8988T (cell line): ENCODE measurements at places on chromosomes 7 and 10.
A peak's percentile ranks its signal among the peaks of the same experiment; 100 is the strongest.

DNA sequence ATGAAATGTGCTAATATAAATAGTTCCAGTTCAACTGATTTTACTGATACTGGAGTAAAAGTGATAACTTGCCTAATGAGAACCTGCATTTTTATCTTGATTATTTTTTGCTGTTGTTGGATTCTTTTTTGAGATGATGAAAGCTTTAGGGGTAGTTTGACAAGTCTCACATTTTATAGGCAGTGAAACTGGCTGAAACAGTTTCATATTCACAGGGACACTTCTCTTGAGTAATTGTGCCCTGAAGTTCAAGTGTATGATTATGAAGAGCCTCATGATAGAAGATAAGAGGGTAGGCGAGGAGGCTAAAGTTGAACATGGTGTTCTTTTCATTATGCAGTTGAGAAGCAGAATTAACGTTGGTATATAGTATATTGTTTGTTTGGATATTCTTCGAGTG lies 5.1 kb downstream of the AUTS2 start:
- DNase-seq, result no peak

- DNase-seq, result peak; percentile 56
These were observed 67.3 kb upstream of the KLF6 start for GRCh38 chr10:3852147-3852904.

- DNase-seq, result no peak
These were observed 345.0 kb downstream of the SEMA3D start for GRCh38 chr7:84841809-84842208.

DNA sequence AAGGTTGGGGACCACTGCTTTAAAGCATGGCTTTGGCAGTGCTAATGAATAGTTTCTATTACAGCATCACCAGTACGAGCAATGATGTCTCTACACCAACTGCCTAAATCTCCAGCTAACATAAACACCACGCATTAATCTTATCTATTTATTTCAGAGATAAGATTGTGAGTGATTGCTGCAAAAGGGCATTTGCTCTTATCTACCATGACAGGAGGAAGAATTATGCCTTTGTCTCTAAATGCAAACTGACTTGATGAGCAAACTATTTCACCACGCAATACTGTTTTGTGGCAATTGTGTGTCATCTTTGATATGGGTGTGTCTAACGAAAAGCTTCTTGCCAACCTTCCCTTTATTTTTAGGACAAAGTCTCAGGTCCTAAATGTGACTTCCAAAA lies 684.9 kb downstream of the SORCS1 start:
- no peak for DNase-seq

GRCh38 chr7:139730746-139731612 lies 46.8 kb downstream of the HIPK2 start:
- DNase-seq, result no peak

- DNase-seq, result no peak
These were observed 95.3 kb downstream of the MYOF start for GRCh38 chr10:93386631-93387369.

DNA sequence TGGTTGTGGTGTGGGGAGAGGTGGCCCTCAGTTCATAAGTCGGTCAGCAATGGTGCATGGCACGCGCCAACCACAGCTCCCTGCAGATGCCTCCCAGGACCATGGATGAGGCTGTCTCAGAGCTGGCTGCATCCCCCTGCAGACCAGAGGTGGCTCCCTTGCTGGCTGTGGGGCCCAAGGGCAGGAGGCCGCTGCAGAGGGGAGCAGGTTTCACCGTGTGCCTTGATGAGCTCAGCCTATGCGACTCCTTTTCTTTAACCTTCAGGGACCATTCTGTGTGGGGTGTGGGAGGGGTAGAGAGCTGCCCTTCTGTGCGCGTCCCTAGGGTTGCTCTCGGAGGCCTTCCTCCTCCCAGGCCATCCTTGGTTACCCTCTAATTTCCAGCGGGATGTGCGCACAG lies 152.4 kb downstream of the ACTR3B start:
- no peak for DNase-seq

DNA sequence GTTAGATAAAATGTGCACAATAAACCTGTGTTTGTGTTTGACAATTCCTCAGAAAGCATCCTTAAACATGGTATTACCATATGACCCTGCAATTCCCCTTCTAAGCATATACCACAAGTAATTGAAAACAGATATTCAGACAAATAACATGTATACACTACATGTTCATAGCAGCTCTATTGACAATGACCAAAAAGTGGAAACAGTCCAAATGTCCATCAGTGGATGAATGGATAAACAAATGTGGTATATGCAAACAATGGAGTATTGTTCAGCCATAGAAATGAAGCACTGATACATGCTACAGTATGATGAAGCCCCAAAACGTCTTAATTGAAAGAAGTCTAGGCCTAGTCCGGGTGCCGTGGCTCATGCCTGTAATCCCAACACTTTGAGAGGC lies 280.1 kb downstream of the OTUD1 start:
- DNase-seq, result no peak

DNA sequence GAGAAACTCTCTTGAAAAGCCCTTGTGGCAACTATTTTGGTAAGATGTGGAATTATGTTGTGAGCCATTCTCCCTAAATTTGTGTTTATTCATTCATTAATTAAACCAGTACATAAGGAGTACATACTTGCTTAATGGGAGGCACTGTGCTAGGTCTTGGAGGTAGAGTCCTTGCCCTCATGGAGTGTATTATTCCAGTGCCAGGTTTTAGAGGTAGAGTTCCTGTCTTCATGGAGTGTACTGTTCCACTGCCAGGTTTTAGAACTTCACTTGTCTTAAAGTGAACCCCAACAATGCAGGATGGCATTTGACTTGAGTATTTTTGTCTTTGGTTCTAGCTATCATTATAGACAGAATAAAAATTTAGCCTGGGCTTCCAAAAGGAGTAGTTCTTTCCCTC lies 8.8 kb downstream of the MXI1 start:
- DNase-seq, result no peak

DNA sequence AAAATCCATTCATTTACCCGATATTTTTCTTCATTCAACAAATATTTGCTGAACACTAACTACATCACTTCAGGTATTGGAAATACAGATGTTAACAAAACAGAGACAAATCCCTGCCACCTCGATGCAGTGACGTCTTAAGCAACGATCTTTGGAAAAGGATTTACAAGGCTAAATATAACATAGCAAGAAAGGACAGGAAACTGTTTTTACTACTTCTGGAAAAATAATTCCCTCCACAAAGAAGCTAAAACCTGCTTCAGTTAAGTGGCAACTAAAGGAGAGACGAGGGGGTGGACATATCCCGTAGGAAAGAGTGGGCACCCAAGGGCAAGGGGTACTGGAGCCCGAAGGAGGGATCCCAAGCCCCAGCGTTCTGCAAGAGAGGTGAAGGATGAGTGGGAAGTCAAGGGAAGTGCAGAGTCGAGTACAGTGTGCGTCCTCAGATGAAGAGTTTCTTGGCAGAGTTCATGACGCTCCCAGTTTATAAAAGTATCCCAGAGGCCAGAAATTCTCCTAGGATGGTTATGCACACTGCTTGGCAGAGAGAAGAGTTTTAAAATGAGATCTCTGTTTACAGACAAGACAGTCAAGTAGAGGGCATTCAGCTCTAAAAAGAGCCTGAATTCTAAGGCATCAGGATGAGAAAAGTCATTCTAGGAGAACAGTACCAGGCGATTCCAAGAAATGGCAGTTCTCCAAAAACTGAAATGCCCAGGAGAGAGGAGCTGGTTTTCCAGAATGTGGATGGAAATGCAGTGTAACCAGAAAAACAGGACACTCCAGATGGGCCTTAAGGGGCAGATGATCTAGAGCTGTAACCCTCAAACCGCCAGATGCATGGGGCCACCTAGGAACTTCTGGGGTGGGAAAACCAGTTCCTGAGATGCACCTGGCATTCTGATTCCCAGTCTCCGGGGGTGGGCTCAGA lies 97.3 kb downstream of the GRB10 start:
- no peak for DNase-seq

DNA sequence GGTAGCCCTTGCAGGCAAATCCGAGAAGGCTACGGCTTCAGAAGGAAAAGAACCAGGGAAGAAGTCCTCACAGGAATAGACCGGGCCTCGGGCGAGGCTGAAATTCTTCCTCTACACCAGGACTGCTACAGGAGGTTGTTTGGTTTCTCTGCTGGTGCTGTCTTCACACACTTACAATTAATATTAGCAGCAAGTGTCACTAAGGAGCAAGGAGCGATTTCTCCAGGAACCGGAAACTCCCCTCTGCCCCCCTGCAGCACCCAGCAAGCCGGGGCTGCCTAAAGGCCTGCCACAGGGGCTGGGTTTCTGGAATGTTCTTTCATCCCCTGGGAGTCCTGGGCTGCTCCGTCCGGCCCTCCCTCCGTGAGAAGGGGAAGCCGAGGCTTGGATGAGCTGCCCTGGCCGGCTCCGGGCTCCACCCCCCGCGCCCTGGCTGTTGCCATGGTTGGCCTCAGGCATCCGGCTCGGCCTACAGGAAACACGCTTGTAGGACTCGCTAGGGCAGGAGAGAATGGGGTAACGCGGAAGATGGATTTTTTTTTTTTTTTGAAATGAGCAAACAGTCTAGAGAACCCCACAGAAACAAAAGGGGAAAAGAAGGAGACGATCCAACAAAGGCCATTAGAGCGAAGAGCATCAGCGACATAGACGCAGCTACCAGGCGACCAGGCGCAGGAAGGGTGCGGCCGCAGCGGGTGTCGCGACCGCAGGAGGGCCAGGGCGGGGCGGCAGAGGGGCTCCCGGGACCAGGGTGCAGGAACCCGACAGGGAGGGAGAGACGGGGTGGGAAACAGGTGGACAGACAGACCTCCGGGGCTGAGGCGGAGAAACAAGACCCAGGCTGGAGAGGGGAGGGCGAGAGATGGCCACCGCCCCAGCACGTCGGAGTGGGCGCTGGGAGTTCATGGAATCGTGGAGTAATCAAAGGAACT lies 33.0 kb downstream of the EN2 start:
- no peak for DNase-seq

GRCh38 chr10:68900427-68901104 lies 549 bp upstream of the DDX50 start:
- DNase-seq, result no peak

DNA sequence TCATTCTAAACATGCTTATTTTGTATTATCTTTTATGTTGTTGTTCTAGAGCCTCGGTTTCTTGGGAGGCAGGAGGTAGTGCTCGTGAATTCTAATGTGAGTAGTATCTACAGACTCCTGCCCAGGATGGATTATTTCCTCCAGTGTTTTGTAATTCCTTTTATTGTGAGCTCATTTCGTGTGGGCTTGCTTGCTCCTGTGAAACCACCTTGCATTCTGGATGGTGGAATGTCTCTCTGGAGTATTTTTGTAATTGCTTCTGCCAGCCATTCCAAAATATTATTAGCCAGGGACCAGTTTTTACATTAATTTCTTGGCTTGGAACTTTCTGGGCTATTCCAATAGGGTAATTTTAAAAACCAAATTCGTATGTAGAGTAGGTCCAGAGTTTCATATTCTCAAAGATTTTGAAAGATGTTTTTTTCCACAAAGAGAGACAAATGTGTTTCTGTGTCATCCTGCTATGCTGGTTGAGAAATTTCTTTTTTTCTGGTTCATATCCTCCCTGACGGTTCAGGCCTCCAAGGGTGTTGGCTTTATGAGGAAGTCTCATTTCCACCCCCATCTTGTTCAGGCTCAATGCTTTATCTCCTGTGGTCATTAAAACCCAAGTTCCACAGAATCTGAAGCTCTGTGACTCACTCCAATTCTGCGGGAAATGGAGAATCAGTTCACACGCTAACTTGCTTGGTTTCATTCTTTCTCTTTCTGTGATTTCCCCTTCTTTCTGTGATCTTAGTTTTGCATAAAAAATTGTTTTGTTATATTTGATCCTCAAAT lies 41.7 kb upstream of the CALD1 start:
- DNase-seq, result no peak

DNA sequence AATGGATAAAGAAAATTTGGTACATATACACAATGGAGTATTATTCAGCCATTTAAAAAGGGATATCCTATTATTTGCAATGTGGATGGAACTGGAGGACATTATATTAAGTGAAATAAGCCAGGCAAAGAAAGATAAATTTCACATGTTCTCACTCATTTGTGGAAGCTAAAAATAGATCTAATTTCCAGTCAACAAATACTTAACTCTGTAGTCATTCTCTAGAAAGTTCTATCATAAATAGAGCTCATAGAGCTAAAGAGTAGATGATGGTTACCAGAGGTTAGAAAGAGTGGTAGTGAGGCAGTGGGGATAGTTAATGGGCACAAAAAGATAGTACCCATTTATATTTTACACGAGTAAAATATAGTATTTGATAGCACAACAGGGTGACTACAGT lies 104.2 kb upstream of the SLC13A1 start:
- DNase-seq, result no peak

DNA sequence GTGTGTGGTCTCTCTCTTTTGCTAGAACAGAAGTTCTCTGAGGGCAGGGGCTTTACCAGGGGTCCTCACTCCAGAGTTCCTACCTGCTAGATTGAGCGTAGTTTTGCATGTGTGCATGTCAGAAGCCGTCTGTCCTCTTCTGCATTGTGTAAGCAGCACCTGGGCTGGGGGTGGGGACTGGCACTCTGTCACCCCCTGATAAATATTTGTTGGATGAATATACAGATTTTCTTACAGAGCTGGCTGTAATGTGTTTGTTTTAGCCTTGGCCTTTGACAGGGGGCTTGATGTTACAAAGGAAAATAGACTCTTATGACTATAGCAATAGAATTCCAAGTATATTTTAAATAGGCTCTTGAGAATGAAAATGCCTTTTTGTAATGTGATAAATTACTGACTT lies 46.6 kb downstream of the WDR37 start:
- no peak for DNase-seq

DNA sequence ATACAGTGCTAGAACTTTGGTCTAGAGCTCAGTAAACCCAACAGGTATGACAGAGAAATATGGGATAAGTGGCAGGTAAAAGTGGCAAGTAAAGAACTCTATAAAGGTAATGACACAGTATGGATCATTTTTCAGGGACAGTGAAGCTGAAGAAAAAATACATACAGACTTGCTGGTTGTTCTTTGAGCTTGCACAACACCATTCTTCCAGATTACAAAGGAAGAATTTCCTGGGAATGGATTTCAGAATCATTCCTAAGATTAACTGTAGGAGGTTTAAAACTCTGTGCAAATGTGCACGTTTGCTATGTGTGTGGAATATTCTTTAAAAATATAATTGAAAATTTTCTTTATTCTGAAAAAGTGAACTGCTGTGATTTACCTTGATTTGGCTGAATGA lies 36.0 kb downstream of the PHF14 start:
- no peak for DNase-seq

DNA sequence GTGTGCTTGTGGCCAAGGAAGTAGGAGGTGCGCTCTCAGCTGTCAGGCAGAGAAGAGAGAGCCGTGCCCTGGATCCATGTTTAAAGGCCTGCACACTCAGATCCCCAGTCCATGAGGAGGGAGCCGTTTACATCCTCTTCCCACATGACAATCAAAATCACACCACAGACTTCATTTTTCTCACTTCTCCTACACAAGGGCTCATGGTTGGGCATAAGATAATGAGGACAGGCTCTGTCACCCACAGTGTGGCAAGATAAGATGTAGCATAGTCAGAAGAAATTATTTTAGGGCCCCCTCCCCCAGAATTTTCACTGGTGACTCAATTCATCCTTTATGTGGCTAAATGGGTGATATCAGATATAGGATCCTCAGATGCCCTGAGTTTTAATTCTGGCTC lies 35.9 kb upstream of the INHBA start:
- no peak for DNase-seq
